ENCODE measurements at places on chromosomes 5 and 9.

- DNase-seq = no peak
These were observed 56.8 kb upstream of the KCNMB1 start for GRCh38 chr5:170445936-170446335.

- no peak for DNase-seq
These were observed 2.7 kb upstream of the PDGFRB start for GRCh38 chr5:150158170-150158949.

DNA sequence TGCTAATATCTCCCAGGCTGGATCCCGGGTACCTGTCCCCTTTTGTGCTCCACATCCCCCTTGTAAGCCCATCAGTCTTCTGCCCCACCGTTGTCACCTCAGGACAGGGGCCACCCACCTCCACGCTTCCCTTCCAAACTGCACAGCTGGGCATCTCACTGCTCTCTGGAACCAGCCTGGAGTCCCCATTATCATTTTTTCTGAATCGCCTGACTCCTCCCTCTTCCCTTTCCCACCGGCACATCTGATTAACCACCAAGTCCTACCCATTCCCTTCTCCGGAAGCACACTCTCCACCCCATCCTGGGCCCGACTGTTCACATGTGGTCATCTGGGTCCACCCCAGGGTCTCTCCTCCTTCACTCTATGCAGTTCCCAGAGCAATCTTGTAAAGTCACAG lies 53.9 kb downstream of the PSD2 start:
- no peak for DNase-seq

DNA sequence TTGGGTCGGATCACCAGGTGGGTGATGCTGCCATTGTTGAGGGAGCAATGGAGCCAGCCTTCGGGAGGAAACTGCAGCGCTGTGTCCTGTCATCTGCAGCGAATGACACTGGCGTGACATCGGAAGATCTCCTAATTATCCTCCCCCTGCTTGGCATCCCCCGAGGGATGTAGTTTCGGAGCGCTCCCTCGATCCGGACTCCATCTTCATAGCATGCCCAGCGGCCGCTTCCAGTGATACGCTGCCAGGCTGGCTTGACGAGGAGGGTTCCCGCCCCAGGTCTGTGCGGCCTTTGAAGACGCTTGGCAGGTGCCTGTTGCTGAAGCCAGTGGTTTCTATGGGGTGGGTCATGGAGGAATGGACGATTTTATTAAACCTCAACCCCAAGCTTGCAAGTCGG lies 194.9 kb downstream of the MAN2A1 start:
- no peak for DNase-seq

DNA sequence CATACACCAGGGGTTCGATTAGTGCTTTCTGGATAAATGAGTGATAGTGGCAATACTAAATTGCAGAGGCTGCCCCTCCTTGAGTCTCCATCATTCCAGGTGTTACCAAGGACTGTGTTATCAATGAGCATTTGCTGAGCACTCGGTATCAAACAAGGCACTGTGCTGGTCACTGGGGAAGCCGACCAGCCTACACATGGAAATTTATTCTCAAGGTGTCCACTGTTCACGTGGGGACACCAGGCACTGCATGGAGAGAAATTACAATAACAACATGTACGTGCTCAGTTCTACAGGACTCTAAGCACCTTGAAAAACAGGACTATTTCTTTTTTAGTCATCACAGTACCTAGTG lies 22.2 kb downstream of the RGS3 start:
- no peak for DNase-seq

GRCh38 chr5:176955895-176956294 lies 50.7 kb downstream of the UIMC1 start:
- no peak for DNase-seq

GRCh38 chr5:123204251-123204650 lies 115.2 kb downstream of the PRDM6 start:
- DNase-seq = no peak

- no peak for DNase-seq
These were observed 39.1 kb upstream of the ITGA1 start for GRCh38 chr5:52748590-52748989.

- DNase-seq = no peak
These were observed 608.0 kb upstream of the ACO1 start for GRCh38 chr9:31776471-31776870.

- DNase-seq = no peak
These were observed 40.8 kb downstream of the LIFR start for GRCh38 chr5:38515646-38516045.

DNA sequence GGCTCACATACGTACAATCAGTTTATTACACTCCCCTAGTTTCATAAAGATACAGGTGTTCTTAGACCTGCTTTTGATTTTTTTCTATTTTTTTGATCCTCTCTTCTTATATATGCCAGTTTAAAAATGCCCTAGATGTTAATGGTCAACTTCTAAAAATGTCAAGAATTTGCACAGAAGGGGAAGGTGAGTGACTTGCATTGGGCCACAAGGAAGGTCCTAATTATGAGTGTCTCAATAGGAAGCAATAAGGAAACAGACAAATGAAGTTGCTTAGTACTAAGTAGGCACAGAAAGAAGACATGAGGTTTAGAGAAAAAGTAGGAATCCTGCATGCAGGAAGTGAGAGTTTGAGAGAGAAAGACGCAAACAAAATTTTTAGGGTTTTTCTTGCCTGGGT lies 3.2 kb upstream of the CCDC171 start:
- no peak for DNase-seq

DNA sequence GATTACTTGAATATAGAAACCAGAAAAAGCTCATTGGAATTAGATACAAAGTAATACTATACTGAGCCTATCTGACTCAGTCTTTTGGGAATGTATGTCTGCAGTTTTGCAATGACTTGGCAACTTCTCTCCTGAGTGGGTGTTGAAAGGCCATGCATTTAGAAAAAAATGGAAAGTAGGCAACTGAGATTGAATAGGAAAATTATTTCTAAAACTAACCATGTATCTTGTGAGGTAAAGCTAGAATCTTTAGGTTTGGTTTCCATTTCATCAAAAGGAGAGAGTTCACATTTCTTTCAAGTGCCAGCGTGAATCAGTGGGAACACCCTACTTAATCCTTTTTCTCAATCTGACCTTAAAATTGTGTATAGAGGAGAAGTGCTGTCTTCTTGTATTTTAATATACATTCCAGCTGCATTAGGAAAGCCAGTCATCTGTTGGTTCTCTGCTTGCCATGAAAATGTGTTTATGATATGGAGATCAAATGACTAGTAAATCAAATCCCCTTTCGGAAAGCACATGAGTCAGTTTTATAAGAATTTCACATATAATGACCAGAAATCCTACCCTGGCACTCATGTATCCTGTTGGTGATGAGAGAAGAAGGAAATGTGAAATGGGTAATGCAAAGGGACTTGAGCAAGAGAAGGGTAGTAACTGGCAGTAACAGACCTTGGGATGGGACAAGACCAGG lies 30.4 kb downstream of the NFX1 start:
- DNase-seq = no peak

GRCh38 chr5:132490484-132491367 lies at the start of gene IRF1:
Gene IRF1, minus strand, starts transcription at chr5:132490773. Its CDS starts 1,295 bp downstream, at chr5:132489478.
- peak; percentile 98 for DNase-seq

DNA sequence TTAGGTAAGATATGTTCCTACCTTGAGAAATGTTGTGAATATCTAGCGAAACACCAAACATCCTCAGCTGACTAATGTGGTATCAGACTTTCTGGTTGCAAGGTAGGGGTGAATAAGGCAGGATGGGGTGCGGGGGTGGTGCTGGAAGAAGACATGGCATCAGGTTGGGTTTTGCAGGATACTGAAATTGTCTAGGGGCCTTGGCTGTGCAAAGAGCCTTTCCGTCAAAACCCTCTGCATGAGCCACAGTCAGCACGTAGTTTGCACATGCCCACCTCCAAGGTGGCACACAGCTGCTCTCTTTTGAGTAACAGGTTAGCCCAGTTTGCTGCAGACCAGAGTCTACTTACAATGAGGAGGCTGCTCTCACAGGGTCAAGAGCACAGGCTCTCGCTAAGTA lies 42.0 kb downstream of the SFXN1 start:
- peak; percentile 65 for DNase-seq

- DNase-seq = no peak
These were observed 35.5 kb downstream of the CACNA1B start for GRCh38 chr9:137913132-137913531.

DNA sequence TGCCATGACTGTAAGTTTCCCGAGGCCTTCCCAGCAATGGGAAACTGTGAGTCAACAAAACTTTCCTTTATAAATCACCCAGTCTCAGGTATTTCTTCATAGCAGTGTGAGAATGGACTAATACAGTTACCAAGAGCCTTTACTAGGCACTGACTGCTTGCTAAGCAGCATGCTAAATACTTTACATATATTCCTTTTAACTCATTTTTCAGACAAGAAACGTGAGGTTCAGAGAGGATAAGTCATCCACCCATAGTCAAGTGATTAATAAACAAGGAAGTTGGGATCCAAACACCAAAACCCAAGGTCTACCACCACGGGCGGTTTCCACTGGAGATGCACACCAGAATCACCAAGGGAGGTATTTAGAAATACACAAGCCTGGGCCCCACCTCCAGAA lies 50.8 kb downstream of the GABBR2 start:
- no peak for DNase-seq

GRCh38 chr5:76384705-76385104 lies 18.4 kb upstream of the IQGAP2 start:
- no peak for DNase-seq

- DNase-seq = no peak
These were observed 137.2 kb downstream of the CAVIN4 start for GRCh38 chr9:100715100-100715380.

DNA sequence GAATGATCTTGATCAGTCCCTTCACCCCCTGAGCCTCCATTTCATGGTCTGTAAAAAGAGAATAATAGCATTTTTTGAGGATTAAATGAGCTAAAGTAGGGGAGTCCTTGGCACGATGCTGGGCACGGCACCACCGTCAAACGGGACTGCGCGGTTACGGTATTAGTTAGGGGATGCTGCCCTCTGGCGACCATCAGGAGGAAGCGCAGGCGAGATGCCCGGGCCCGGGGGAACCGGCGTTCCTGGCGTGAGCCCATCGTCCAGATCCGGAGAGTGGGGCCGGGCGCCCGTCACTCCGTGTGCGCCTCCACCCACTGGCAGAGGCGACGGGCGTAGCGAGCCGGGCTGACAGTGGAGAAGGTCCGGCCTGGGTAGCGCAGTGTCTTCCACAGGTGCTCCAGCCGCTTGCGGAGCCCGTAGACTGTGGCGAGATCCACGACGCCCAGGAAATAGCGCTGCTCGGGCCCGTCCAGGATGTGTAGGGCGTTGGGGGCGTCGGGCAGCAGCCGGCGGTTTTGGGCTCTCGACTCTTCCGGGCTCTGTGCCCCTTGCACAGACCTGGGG lies 4.8 kb upstream of the ST6GALNAC4 start:
- peak; percentile 85 for DNase-seq

- no peak for DNase-seq
These were observed 15.8 kb downstream of the LMAN2 start for GRCh38 chr5:177335701-177336065.

DNA sequence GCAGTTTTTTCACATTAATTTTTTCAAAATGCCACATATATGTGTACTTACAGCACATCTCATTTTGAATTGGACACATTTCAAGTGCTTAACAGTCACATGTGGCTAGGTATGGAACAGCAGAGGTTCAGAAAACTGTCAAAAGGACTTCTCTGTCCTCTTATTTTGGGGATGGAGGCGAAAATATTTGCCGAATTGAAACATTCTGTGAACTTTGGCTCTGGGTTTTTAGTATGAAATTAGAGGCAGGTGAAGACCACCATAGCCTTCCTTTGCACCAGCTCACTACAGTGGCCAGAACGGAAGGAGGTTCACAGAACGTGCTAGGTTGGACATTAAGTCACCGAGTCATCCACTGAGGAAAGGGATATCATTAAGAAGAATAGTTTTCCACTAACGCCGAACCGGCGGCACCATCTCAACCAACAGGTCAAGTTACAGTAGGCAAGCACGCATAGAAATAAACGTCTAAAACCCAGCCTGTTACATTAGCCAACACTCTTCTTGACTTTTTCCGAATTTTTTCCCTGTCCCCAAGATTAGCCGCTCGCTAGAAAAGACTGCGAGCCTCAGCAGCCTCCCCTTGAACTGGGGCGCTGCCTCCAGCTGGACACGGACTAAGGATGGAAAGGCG lies 1.8 kb upstream of the TLE4 start:
- DNase-seq = no peak

GRCh38 chr9:95505717-95506427 lies 10.9 kb downstream of the PTCH1 start:
- peak; percentile 47 for DNase-seq

- no peak for DNase-seq
These were observed 2.6 kb downstream of the INVS start for GRCh38 chr9:100101608-100102007.

DNA sequence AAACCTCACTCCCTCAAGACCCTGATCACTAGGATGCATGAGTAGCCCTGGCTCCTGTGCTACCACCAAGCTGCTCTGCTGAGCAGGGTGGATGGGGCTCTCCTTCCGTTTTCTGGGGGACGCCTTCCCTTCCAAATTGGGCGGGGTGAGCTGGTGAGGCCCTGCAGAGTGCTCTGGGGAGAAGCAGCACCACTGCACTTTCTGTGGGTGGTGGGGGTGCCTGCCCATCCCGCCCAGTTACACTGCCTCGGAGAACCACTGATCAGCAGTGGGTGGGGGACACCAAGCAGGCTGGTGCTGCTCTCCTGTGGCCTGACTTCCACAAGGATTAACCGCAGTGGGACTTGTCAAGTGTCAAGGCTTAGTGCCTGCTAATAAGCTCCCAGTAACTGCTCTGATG lies 19.0 kb downstream of the GFPT2 start:
- no peak for DNase-seq

DNA sequence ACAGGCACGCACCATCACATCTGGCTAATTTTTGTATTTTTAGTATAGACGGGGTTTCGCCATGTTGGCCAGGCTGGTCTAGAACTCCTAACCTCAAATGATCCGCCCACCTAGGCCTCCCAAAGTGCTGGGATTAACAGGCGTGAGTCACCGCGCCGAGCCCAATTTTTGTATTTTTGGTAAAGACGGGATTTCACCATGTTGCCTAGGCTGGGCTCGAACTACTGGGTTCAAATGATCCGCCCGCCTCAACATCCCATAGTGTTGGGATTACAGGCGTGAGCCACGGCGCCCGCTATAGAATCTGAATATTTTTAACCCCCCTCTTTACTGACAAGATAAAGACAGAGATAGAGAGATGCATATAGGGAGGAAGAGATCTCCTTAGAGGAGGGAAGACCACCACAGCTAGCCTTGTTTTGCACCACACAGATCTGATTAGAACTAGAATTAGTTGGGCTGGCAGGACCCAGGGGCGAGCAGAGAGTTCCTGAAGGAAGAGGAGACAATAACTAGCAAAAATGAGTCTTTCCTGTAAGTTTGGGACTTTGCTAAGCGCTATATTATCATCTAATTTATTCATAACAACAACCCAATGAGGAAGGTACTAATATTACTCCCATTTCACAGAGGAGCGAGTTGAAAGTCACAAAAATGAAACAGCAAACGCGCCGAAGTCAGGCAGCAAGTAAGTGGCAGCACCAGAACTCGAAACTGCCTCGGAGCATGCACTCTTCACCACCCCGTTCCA lies 1.5 kb upstream of the ANKHD1 start:
- no peak for DNase-seq
